ENCODE measurements at places on chromosomes 3 and 15.

DNA sequence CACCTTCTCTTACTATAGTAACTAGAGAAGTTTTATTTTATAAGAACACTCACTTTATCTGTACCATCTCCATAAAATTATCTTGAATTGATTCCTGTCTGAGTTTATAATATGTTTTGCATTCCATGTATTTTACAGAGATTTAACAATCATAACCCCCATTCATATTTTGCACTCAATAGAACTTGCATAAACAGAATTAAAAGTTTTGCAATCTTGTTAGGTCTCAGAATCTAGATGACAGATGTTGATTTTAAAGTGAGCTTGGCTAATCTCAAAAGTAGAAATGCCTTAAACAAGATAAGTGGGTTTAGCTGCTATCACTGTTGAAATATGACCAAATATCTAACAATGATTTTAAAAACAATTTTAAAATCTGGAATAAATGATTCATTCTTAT is 107.9 kb upstream of the EPHA6 start:
- DNase-seq: no peak

GRCh38 chr3:10004506-10004905 is 17.9 kb upstream of the EMC3 start:
- DNase-seq: no peak

DNA sequence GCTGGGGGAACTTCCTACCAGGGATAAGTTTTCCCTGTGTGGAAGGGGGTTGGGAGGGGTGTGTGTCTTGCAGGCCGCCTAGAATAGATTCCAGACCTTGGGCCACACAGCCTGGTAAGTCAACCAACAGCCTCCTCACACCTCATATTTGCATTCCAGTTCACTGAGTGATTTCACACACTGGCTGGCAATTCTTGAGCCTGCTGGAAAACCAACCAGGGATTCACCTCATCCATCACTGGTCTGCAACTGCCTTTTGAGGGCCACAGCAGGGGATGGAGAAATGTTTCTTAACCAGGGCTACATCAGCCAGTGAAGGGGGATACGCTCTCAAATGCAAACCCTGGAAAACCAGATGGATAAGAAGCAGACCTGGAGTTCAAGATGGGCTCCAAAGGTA is 2.0 kb downstream of the FSTL1 start:
- peak; percentile 61 for DNase-seq

GRCh38 chr3:87627316-87627715 is 350.9 kb upstream of the POU1F1 start:
- DNase-seq: no peak

- no peak for DNase-seq
These were observed 110.0 kb upstream of the MEF2A start for GRCh38 chr15:99455789-99456160.

GRCh38 chr3:124315215-124316033 is 323.5 kb upstream of the ROPN1 start:
- no peak for DNase-seq

DNA sequence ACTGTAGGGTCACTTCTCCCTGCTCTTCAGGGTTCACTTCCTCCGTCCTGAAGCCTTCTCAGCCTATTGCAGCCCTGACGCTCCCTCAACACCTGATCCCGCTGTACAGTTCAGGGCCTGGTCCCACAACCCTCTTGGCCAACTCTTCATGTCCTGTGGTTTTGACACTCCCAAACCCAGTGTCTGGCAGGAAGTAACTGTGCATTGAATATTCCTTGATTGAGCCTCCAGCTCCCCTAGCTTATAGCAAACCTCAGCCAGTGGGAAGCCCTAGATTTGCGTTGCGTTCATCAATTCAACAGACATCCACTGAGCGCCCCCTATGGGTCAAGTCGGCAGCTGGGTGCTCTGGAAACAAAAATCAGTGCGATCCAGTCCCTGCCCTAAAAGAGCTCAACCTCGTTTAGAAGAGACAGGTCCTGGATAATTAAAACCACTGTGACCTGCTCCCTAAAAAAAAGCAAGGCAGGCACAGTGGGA is 13.5 kb downstream of the UBAP1L start:
- peak; percentile 82 for DNase-seq

DNA sequence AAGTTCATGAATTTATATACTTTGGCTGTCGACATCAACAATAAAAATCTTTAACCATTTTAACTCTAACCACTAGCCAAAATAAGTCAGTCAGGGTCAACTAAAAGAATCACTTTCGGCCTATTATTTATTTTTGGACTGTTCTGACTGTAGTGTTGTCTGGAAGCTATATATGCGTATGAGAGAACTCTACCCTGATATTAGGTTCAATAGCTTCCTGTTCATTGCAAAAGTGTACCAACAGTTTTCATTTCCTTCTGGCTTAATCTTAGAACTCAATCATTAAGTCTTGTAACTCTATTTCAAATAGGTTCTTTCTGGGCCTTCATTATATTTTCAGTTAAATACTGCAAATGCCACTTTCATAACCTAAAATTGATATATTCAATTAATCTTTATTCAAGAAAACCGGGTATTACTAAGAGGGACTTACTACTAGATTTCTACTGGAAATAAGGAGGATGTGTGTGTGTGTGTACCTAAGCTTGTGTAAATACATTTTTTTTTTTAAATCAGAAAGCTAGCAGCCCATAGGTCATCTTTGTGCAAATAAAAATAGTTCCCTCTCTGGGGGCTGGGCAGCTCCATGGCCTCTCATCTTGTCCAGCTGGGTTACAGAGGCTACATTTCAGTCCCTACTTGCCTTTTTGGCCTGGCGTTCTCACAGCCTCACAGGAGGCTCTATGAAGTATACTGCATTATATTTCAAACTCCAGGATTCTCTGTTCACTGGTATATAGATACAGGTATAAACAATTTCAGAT is 5.8 kb downstream of the SERPINI2 start:
- DNase-seq: no peak

All from aorta (tissue), 5 donors.